ENCODE measurements at places on chromosomes 1 and 21.

DNA sequence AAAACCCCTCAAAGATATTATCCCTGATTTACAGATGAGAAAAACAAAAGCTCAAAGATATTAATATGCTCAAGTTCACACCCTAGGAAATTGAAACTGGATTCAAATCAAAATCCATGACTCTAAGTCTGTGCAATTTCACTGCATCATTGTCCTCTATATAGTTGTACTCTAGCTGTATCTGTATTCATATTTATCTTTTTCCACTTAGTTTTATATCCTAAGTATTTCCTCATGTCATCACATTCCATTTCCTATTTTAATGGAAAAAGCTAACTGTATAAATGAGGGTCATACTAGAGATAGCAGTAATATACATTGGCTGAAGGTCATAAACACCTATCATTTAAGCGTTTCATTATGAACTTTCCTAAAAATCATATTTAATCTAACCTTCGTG is 42.2 kb upstream of the RALGPS2 start:
- DNase-seq = no peak

- DNase-seq = no peak
Observed at GRCh38 chr1:210228158-210228557, 4.4 kb upstream of the SERTAD4 start.

DNA sequence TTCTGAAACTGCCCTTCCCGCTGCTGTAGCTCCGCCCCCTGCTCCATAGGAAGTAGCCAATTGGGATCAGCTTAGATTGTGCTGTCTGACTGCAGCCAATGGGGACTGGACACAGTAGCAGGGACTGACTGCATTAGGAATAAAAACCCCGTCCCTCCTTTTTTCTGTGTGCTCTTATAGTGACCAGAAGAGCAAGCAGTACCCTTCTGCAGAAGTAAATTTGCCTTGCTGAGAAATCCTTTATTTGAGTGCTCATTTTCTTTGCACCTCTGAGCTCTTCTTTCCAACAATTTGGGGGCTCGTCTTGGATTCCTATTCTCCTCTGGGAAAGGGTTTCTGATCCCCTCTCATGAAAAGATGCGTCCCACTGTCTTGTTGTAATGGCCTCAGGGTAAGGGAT is 16.2 kb downstream of the OR2L13 start:
- DNase-seq = no peak

- no peak for DNase-seq
Observed at GRCh38 chr1:65020774-65021173, 54.4 kb upstream of the JAK1 start.

Data from breast epithelium (tissue), 4 donors.